ENCODE measurements at places on chromosomes 12 and 14.

- DNase-seq, result no peak
Measured at GRCh38 chr14:25001601-25002000, 48.3 kb downstream of the STXBP6 start.

DNA sequence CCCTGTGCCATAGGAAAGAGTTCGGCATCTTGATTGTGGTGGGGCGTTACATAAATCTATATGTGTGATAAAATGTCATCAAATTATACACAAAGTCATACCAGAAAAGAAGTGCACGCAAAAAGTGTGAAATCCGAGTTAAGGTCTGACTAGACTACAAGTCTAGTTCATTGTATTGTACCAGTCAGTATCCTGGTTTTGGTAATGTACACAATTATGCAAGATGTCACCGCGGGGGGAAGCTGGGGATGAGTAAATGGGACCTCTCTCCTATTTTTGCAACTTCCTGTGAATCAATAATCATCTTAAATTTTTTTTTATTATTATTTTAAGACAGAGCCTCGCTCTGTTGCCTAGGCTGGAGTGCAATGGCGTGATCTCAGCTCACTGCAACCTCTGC lies 43.2 kb upstream of the BCL11B start:
- DNase-seq, result no peak

DNA sequence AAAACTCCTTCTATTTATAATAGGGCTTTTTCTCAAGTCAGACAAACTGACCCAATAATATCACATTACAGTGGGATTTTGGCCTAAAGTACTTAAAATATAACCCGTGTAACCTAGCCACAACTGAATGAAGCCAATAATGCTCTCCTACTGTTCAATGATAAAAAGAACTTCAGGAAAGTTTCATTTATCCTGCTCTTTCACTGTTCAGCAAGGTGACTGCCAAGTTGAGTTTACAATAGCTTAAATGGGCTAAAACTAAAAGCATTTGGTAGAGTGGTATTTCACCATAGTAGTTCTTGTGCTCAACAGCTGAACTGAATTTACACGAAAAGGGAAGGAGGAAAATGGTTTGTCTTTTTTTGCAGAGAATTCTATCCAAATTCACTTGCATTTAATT lies 49.8 kb downstream of the CNTN1 start:
- no peak for DNase-seq

GRCh38 chr14:38496092-38496491 lies 240.2 kb upstream of the CLEC14A start:
- DNase-seq, result no peak

- DNase-seq, result no peak
Measured at GRCh38 chr14:23183479-23183878, at the start of gene SLC7A8. TSS of gene SLC7A8 (minus strand) at chr14:23183660. CDS start at chr14:23182914, 746 bp downstream.

DNA sequence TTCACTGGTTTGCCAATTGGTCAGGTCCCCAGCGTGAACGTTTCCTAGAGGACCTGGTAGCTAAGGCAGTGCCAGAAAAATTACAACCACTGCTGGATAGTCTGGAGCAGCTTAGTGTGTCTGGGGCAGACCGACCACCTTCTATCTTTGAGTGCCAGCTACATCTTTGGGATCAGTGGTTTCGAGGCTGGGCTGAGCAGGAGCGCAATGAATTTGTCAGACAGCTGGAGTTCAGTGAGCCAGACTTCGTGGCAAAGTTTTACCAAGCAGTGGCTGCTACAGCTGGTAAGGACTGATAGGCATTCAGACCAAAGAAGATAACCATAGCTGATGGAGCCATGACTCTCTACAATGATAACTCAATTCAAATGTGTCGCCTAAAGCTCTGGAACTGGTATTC lies 2.5 kb downstream of the C14orf119 start:
- DNase-seq, result no peak

GRCh38 chr12:132423251-132423819 lies 66.6 kb upstream of the FBRSL1 start:
- DNase-seq, result peak; percentile 32

- no peak for DNase-seq
Measured at GRCh38 chr14:100529561-100530031, 57.6 kb downstream of the BEGAIN start.

DNA sequence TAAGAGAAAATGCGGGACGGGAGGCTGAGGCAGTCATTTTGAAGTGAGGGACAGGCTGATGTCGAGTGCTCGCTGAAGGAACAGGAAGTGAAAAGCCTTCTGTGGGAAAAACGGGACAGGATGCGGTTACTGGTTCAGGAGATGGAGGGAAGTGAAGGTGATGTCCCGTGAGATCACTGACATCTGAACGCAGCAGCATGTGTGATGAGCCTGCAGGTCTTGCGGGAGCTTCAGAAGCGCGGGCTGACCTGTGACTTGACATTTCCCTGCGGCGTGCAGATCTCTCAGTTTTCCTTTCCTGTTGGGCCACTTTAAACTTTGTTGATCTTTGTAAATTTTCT lies 77.8 kb downstream of the DDX51 start:
- no peak for DNase-seq

DNA sequence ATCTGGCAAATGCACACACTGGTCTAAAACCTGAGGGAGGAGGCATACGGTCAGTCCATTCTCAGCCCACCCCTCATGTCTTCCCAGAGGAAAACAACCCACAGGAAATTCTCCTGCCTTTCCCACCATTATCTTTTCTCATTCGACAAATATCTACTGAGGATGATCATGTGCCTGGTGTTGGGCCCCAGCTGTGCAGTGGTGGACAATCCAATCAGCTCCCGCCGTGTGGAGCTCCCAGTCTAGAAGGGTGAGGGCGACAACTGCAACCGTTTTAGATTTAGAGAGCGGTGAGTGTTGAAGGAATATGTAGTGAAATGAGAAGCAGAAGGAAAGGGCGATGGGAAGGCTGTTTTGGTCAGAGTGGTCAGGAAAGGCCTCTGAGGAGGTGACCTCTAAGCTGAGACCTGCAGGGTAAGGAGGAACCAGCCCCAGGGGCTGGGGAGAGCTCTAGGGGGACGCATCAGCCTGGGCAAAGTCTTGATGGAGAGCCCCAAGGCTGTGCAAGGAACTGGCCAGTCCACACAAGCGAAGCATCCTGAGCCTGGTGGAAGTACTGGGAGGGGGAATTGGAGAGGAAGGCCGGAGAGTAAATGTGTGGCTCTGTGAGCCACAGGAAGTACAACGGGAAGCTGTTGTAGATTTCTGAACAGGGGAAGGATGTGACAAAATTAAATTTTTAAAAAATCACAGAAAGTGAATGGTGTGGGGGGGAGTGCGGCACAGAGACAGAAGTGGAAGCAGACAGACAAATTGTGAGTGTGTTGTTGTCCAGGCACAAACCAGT lies 192.8 kb downstream of the NTF3 start:
- no peak for DNase-seq

DNA sequence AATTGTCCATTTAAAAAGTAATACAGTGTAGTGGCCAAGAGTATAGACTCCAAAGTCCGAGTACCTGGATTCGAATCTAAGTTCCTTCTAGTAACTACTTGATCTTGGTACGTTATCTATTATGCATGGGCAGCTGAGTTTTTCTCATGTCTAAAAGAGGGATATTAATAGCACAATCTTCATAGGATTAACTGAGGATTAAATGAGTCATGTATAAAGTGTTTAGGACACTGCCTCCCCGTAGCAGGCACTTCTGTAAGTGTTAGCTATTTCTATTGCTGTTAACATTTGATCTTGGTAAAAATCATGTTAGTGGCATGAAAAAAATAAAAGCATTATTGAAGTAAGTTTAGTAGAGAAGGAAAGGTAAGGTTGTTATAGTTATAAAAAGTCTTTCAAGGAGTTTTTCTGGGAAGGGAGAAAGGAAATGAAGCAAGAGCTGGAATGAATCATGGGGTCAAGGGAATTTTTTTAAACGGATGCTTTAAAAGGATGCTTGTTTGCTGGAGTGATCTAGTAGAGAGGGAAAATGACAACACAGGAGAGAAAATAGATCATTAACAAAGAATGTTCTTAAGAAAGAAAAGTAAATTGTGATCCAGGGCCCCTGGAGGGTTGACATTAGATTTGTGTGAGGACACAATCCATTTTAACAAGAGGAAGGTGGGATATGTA lies 502.2 kb upstream of the USP15 start:
- no peak for DNase-seq

DNA sequence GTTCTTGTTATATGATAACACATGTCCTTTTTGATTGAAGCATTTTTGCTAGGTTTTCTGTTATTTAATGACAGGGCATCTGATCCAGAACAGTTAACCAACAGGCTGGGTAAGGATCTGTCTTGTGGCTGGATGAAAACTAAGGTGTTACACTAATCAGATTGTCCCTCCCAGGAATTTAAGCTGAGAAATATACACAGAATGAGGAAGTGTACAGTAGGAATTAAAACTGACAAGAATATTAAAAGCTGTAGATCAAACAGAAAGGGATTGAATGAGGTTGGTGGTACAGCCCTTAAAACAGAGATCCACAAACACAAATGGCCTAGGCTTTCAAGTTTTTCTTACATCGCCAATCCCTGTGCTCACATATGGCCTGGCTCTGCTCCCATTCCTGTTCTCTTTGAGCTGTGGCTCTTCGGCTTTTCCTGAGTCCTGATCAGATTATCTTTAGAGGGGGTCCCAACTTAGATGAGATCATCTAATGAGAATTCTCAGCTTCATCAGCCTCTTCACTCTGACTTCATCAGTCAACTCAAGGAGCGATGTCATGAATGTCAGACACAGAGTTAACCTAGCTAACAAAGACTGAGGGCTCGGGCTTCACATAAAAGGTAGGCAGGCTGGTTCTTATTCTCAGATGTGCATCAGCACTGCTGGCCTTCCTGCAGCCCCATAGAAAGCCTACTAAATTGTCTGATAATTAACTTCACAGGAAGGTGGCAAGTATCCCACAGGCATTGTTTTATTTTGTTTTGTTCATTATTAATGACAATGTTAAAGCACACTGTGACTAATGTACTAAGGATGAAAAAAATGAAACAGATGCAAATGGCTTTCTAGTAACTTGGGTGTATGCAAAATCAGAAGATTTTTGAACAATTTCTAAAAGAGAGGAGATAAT lies 11.4 kb downstream of the PYGL start:
- DNase-seq, result no peak

- no peak for DNase-seq
Measured at GRCh38 chr14:95095996-95096395, 61.3 kb downstream of the DICER1 start.

DNA sequence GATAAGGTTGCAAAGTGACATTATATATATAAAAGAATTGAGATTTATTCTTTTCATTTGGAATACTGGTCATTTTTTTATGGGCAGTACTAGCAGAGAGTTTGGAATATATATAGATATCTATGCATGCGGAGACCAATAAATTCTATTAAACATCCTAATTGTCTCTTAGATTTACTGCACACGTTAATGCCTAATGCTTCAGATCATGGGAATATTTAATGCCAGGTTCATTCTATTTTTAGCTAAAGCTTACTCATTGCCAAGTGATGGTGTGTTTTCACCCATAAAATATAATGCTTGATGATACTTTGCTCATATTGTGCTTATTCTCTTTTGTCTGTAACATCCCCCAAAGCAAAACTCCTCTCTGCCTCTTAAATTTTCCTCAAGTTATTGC lies 264.4 kb downstream of the TMEM117 start:
- DNase-seq, result no peak

DNA sequence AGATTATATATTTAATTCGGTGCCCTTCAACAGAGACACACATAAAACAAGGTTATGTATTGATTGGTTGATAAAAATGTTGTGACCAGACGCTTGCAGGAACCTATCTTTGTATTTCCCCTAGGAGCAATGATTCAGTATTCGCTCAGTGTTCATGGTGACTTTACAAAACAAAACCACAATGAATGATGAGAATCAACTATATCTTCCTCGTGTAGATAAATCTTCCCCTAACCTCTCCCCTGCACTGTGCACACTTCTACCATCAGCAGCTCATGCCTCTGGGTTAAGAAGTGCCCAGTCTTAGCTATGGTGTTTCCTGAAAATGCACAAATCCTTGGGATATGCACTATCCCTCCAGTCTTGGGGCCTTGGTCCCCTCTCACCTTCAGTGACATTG lies 16.3 kb downstream of the RIN3 start:
- no peak for DNase-seq

- no peak for DNase-seq
Measured at GRCh38 chr12:53073881-53074280, 5.3 kb downstream of the SPRYD3 start.

- peak; percentile 74 for DNase-seq
Measured at GRCh38 chr12:124993626-124994436, at the start of gene BRI3BP. TSS of gene BRI3BP (plus strand) at chr12:124993645. CDS start at chr12:124993791, 146 bp downstream.

- DNase-seq, result no peak
Measured at GRCh38 chr12:56260921-56261320, 2.7 kb upstream of the ANKRD52 start.

- no peak for DNase-seq
Measured at GRCh38 chr12:131844656-131845055, 16.5 kb downstream of the MMP17 start.

DNA sequence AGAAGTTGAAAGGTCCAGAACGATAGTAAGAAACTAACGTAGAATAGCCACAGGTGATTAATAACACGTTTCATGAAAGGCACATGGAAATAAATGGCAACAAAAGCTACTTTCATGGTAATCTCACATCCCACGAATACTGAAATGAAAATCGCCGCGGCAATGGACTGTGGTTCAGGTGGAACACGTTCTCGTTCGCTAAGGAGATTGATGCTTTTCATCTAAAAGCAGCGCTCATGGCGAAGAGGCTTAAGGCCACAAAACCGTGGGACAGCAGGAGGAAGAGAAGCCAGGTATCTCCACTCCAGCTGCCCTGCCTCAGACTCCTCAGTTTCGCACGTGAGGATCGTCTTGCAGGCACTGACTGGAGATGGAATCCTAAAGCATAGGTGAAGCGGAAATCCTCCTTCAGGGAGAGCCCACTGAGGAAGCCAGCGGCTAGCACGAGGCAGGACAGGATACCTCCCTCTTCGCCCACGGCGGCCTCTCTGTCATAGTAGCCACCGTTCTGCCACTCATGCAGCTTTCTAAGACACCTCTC lies 696 bp upstream of the GPHN start:
- peak; percentile 67 for DNase-seq

- DNase-seq, result no peak
Measured at GRCh38 chr14:93723001-93723400, 65.3 kb downstream of the PRIMA1 start.

GRCh38 chr12:48882315-48882687 lies 16.6 kb upstream of the RND1 start:
- DNase-seq, result no peak

GRCh38 chr14:85601246-85601645 lies 71.3 kb downstream of the FLRT2 start:
- no peak for DNase-seq

Measured in SHP77 (cell line).